ENCODE measurements at places on chromosomes 3 and 15. TPM values are rescaled to one million over a fixed set of nuclear protein-coding genes. Genes with fewer than 3 reads are reported as not detected.
A peak's percentile ranks its signal among the peaks of the same experiment; 100 is the strongest.

- no peak for DNase-seq
Measured at GRCh38 chr15:39918688-39919385, 1.2 kb downstream of the GPR176 start.

GRCh38 chr15:33282226-33283020 lies 28.3 kb upstream of the RYR3 start:
- DNase-seq: no peak

GRCh38 chr3:12454076-12454815 lies 30.0 kb upstream of the TSEN2 start:
- DNase-seq: no peak

DNA sequence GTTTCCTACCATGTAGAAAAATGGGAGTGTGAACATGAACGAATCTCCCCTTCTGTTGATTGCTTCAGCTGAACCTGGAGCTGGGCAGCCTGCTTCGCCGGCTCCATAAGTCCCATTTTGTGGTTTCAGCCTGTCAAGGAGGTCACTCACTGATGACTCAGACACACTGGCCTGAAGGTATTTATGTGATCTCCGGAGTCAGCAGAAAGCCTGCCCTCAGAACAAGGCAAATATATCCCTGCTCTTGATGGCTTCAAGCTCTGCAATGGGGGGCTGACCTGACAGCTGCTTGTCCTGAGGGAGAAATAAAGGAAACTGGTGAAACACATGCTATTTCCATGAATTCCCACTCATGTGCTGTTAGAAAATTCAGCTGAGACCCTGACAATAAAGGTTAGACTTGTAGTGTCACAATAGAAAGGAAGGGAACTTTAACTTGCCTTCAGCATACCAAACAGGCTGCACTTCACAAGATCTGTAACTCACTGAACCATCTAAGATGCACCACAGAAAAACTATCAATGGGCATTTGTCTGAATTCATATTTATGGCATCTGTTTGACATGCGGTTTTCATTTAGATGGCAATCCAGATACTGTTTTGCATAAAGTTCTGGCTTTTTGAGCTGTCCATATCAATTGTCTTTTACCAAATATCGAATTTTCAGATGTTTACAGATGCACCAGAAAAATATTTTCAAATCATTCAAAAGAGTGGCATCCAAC lies 282.0 kb upstream of the VEPH1 start:
- no peak for DNase-seq

GRCh38 chr3:174414902-174415301 lies 444.2 kb upstream of the NAALADL2 start:
- DNase-seq: no peak

DNA sequence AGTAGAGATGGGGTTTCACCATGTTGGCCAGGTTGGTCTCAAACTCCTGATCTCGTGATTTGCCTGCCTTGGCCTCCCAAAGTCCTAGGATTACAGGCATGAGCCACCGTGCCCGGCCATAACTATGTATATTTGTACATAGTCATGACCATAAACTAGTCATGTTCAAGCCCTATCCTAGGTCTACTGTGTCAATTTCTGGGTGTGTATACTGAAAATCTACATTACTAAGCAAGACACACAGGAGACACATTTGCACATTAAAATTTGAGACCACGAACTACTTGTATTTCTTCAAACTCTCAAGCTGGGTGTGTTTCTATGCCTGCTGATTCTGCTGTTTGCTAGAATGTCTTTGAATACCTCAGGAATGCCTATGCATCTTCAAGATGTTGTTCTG lies 451.3 kb upstream of the MCTP2 start:
- DNase-seq: no peak

DNA sequence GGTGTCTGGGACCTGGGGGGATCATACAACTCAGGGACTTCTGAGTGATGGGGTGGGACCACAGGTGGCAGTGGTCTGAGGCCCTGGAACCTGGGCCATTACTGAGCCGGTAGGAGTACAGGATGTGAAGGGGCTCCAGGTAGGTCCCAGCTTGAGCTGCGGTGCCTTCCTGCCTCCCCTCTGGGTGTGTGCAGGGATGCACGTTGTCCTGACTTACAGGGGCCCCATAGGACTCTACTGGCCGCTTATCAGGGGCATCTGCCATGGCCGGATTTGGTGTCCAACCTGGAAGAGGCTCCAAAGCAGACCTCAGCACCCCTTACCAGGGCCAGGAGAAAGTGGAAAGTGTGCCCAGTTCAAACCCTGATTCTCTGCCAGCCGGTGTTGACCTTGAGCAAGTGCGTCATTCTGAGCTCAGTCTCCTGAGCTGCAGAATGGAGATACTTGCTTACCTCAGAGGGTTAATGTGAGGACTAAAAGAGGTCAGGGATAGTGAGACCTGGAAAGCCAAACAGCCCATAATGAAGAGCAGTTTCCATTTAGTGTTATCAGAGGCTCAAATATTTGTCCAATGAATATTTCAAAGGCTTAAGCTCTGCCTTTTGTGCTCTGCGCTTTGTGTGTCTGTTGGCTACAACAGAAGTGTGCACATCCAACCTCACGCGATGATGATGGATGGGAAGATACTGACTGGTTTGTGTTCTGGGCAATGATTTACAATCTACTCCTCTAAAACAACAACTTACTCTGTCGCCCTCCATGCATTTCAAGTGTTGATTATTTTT lies 35.4 kb upstream of the ESYT3 start:
- no peak for DNase-seq

DNA sequence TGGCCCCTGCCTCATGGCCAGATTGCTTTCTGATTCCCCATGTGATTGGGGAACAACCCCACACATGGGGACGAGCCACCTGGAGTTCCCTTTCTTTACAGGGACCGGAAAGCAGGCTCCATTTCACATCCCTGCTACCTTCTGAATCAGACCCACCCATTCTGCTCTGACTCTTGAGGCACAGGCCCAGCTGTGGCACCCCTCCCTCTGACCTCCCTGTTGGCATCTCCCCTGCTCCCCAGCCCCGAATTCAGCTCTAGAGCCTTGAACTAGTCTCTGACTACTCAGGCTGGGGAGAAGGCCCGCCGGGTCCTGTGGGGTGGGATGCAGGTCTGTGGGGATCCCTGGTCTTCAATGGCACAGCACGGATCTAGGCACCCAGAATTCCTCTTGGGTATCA lies 12.1 kb downstream of the FAM3D start:
- no peak for DNase-seq

- DNase-seq: no peak
Measured at GRCh38 chr3:15331606-15332404, 581 bp downstream of the SH3BP5 start.

DNA sequence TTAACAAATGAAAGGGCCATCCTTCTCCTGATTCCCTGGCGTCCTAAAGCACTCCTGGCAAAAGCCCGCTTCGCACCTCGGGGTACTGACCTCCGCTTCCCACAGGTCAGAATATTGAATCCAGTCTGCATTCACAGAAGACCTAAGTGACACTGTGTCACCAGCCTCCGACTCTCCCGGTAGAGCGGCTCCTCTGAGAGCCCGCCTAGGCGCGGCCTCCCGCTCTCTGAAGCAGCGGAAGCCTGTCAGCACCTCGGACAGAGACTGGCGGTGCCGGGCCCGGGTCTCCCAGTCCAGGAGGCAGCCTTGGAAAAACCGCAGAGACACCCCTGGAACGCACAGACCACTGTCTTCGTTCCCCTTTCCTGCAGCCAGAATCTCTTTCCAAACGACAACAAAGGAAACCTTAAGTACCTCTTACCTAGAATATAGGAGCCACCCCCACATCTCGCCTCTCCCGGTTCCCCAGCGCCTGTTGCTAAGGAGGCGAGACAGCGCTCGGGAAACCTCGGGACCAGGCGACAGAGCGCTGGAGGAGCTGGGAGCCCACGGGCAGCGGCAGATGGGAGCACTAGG lies 1.2 kb downstream of the GABRB3 start:
- peak; percentile 14 for DNase-seq

DNA sequence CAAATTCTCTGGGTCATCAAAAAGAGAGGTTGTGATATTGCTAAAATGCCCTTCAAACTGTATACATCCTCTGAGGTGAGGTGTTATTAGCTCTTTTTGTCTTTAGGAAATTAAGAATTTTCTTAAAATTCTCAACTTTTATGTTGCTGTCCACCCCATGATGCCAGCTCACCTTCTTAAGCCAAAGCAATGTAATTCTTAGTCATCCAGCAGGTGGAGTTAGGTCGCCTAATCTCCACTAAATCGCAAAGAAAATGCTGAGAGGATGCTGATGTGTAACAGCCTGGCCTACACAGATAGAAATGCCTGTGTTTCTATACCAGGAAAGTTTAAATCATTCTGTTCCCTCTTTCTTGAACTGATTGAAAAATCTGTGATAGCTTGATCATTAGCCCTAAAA lies 770.2 kb upstream of the ALCAM start:
- peak; percentile 24 for DNase-seq

DNA sequence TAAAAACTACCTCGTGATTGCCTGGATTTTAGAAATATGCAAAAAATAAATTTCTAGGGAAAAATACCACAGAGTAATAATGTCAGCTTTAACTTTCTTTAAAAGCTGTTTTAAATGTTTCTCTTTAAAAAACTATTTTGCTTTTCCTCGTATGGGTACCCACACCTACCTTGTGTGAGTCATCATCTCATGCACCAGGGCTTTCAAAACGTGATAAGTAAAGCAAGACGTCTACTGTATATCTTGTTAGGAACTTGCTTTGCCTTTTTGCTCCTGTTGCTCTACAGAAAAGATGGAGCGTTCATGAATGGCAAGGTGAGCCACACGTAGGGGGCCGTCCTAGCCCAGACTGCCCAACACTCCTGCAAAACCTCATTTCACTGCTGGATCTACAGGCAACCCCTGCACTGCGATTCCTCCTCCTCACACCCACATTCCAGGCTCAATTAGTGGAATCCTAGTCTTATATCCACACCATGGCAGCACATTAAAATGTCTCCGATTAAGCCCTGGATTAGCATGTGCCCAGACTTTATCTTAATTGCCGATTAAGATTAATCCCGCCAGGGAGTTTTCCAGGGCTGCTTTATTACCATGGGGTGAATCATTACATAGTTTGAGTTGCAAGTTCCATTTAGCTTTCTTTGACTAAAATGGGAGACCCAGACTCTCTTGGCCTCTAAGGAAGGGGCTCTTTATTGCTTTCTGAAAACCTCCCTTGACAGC lies 293.6 kb upstream of the ICE2 start:
- DNase-seq: no peak

DNA sequence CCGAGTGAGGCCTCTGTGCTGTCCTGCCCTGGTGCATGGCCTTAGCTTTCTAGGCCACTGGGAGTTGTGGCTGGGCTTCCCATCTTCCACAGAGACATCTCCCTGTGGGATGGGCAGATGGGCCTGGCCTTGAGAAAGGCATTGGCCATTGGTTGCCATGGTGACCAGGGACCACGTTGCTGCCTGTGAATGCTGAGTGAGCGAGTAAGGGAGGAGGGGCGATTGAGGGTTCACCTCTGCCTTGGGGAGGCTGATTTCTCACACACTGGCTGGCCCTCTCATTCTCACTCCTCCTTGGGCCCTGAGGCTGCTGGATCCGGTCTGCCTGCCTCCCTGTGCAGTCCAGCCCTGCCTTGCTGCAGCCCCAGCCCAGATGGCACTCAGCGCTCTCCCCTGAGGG lies 26.4 kb upstream of the DOCK3 start:
- no peak for DNase-seq

DNA sequence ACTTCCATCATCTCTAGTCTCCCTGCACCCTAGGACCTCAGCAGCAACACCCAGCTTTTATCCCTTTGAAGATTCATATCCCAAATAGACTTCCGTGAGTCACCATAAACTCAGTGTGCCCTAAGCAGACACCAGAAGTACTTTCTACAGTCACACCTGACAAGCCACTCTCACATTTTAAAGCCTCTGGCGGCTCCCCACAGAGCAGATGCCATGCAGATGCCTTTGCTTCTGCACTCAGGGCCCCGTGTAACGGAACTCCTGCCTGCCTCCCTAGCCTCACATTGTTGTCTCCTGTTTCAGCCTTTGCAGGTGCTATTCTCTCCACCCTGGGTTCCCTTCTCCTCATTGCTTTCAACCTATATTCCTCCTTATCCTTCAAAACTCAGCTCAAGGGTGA lies 155.5 kb upstream of the SLC24A5 start:
- no peak for DNase-seq

CCDC13 gene
- polyA plus RNA-seq: 0.67 TPM

ZDHHC23 gene
- polyA plus RNA-seq: 1.1 TPM

MOBP gene
- 0.09 TPM for polyA plus RNA-seq

LMCD1 gene
- 253 TPM for polyA plus RNA-seq

LRRK1 gene
- polyA plus RNA-seq: 5.6 TPM

CSPG5 gene
- polyA plus RNA-seq: 1.8 TPM
